Stimulated activated CD4-positive, alpha-beta T cell treated with anti-CD3 and anti-CD28 coated beads, TNF-alpha, amount 100 ng/mL, for 48 hours (primary cell): ENCODE measurements at places on chromosomes 2 and 18.

DNA sequence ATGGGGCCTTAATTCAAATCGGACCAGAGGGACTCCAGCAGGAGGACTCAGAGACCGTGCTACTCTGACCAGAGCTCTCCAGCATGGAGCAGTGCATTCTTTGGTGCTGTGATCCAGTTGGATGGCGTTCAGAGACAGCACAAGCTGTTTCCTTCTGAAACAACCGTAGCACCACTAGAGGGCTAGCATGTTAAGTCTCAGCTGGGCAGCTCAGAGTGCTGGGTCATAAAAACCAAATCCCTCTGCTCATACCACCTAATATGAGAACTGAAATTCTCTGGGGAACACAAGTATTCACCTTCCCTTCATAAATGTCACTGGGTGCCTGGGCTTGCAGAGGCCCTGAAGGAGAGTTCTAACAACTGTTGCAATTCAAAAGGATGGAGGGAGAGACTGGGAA is 97.7 kb upstream of the TFCP2L1 start:
- no peak for DNase-seq

- DNase-seq: no peak
Measured at GRCh38 chr2:82735336-82735735, 1723.7 kb downstream of the SUCLG1 start.

DNA sequence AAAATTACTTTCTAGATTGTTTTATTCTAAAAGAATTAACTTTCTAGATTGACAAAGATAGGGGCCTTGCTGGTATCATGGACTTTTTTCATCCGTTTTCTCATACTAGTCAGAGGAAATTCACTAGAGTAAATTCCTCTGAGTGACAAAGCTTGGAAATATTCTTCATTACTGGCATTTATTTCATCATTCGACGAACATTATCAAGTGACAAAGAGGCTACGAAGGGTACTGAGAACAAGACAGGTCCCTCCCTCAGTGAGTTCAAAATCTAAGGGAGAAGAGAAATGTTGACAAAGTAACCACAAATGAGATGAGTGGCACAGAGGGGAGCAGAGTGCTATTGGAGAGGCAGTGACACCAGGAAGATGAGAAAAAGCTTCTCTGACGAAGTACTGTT is 4.3 kb downstream of the EPG5 start:
- DNase-seq: no peak

DNA sequence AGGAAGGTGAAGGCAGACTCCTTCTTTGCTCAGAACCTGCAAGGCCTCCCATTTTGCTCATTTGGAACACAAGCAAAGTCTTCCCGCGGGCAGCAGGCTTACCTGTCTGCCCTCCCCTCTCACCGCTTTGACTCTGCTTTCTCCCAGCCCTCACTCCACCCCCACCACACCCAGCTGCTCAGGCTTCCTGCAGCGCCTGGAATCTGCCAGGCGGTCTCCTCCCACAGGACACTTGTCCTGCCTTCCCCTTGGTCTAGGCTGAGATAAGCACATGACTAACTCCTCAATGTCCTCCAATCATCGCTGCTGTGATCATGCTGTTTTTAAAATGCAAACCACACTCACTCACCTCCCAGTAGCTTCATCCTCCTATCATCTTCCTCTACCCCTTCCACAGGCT is 430.0 kb downstream of the ZNF516 start:
- DNase-seq: no peak

- DNase-seq: no peak
Measured at GRCh38 chr18:5662586-5663090, 118.8 kb upstream of the EPB41L3 start.

GRCh38 chr2:105510761-105511528 is 112.1 kb upstream of the FHL2 start:
- DNase-seq: no peak

- no peak for DNase-seq
Measured at GRCh38 chr2:45264227-45265225, 255.3 kb upstream of the SIX2 start.
